SW 1271 (cell line): ENCODE measurements at places on chromosomes 4 and X.

DNA sequence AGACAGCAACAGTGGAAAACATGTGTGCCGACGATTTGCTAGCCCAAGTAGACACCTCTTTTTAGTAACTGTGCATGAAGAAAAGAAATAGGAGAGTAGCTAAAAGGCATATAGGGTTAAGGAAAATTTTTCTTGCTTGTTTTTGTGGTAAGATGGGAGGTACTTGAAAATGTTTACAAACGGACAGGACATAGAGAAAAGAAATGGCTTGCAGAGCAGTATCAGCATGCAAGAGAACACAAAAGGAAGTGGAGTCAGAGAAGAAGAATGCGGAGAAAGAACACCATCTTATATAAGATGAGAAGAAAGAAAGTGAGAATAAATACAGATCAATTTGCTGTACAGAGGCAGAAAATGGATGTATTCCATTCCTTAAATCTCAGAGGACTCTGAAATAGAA is 263.7 kb upstream of the ETNPPL start:
- no peak for DNase-seq

DNA sequence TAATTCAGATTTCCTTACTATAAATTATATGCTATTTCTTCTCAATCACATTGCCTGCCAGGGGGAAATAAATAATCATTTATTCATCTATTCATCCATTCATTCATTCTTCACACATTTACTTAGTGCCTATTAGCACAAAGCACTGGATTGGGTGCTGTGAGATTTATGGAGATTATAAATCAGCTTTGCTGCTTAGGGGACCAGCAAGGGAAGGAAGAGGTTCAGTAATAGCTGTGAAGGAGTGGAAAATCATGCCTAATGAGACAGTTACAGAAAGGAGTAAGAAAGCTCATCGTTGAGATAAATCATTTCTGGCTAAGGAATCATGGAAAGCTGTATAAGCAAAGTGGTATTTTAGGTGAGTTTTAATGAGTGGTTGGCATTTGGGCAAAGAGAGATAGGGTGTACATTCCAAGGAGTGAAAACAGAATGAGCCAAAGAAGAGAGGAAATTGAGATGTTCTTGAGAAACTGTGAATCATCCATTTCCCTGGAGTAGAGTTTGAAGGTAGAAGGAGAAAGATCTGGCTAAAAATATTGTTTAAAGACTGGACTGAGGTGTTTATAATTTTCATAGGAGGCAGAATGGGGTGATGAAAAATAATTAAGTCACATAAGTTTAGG is 9.6 kb downstream of the ARSJ start:
- DNase-seq, result no peak

DNA sequence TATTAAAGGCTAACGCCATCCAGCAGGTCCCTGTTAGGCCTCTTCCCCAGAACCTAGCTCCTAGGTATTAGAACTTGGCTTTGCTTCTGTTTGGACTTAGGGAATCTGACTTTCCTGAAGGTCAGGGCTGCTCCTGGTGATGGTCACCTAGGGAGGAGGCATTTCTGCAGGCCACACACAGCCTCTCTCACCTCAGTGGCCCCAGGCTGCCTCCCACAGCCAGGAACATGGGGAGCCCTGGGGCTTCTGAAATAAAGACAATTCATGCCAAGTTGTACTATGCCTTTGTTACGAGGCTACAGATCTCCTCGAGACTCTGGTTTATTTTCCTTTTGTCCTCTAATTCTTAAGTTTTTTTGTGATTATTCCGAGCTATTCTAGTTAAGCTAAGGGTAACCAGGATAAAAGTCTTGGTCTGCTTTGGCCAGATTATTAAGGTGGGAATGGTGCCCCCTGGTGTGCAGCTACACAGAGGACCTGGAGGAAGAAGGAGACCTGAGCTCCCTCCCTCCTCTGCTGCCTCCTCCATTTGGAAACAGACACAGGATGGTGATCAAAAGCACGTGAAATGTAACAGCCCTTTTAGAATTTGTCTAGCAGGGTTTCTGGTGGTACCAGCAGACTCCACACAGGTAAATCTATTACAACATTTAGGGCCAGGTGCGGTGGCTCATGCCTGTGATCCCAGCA is 131.0 kb downstream of the DCLK2 start:
- DNase-seq, result no peak

GRCh38 chrX:3362956-3363355 is 16.5 kb upstream of the MXRA5 start:
- DNase-seq, result no peak

- DNase-seq, result no peak
Measured at GRCh38 chrX:4373791-4374190, 660.3 kb upstream of the PRKX start.
